ENCODE measurements at places on chromosomes 7 and 10.

GRCh38 chr10:6383096-6383812 is 180.5 kb downstream of the PFKFB3 start:
- DNase-seq = no peak

DNA sequence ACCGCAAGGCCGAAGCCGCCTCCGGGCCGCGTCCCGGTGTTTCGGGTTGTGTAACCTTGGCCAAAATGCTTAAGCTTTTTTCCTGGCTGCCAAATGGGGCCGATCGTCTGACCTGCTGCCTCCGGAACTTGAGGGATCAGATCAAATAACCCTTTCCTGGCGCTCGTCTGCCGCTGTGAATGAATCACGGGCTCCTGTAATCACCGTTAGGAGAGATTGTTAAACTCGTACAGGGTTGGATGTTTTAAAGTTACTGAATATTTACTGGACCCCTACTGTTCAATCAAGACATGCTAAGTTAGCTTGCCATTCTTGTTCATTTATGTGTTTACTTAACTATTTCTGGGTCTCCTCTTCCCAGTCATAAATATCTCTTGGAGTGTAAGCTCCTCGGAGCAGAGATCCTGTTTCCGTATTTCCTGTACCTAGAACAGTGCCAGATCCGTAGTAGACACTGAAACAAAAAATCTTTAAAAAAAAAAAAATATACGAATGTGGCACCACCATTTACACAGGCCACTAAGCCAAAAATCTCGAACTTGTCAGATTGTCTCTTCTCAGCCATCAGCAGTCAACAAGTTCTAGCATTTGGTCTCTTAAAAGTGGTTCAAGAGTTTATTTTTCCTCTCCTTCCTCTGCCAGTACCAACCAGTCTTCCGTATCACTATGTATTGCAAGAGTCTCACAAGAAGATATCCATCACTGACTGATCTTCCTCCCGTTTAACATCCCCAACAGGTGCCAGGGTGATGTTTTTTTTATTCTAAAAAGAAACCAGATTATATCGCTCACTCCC is 650 bp upstream of the TM9SF3 start:
- peak; percentile 67 for DNase-seq

DNA sequence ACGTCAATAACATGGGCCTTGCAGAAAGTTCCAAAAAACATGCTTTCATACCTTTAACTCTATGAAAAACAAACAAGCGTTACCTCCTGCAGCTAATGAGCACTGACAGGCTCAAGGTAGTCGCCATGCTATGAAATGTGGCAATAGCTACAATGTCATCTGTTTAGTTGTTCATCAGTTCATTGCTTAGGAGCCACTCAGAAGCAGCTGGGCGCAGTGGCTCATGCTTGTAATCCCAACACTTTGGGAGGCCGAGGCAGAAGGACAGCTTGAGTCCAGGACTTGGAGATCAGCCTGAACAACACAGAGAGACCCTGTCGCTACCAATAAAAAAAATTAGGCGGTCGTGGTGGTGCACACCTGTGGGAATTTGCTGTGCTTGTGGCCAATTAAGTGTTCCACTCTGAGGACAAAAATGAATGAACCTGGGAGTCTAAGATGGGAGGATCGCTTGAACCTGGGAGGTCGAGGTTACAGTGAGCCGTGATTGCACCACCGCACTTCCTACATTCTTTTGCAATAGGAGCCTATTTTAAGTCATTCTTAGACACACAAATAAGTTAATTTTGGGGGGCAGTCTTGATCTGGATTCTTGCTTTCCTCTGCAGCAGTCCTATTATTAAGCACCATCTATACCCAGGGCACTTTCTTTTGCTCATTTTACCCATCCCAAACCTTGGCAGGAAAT is 276.2 kb upstream of the KLF14 start:
- no peak for DNase-seq

- DNase-seq = no peak
Measured at GRCh38 chr7:117871401-117871777, 1.9 kb downstream of the CTTNBP2 start.

GRCh38 chr10:33657913-33658312 is 323.4 kb upstream of the NRP1 start:
- no peak for DNase-seq

GRCh38 chr7:79453266-79453557 is 255 bp downstream of the MAGI2 start:
- no peak for DNase-seq

DNA sequence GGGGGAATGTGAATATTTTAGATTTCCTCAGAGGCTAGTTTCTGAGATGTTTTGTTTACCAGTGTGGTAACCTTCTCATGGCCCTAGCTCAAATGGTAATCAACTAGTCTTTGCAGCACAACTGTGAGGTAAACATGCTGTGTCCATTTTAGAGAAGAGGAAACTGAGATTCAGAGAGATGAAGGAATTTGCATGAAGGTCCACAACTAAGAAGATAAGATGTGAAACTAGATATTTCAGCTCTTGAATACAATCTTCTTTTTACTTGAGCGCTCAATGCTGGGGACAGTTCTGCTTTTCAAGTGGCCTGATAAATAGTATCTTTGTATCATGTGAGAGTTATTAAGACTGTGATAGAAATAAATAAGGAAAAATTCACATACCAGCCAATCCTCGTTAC is 245.4 kb downstream of the AUTS2 start:
- no peak for DNase-seq

GRCh38 chr7:50475340-50475739 is 25.2 kb upstream of the FIGNL1 start:
- no peak for DNase-seq

DNA sequence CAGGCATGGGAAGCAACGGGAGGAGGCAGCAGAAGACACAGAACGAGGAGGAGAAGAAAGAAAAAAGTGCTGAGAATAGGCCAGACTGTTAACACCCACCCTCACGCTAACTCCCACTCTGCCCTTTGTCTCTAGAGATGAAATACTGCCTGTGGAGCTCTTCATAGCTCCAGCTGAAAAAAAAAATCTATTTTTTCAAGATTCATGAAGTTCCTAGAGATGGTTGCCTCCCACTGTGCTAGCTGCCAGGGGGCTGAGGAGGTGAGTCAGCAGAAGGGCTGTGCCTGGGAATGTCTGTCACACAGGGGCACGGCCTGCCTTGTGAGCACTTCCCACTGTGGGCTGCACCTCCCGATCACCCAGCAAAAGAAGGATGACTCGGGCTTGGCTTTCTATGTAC is 144.5 kb downstream of the RNF216 start:
- DNase-seq = peak; percentile 36

GRCh38 chr7:100443096-100443840 is 7.0 kb upstream of the PPP1R35 start:
- DNase-seq = no peak

- no peak for DNase-seq
Measured at GRCh38 chr7:114949231-114949630, 27.3 kb downstream of the MDFIC start.

DNA sequence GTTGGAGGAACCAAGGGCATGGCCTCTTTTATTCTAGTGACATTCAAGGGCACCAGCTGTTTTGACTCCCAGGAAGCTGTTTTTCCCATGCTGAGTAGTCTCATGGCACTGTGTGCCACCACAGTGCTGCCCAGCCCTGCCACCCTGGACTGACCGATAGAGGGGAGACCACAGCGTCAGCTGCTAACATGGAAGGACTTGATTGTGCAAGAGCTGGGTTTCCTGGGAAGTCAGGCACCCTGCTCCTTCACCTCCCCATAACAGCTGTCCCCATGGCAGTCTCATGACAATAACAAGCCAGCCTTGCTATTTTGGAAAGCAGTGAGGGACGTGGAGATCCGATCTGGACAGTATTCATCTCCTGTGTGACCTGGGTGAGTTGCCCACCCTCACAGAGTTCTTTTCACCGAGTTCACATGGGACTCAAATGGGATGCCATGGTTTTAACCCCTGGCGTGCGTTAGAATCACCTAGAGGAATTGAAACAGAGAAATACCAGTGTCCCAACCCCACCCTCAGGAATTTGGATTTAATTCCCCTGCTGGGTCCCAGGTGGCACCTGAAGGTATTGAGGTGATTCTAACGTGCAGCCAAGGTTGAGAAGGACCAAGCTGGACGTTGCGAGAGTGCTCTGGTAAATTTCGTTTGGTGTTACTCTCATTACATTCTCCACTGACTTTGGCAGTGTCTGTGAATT is 174.8 kb downstream of the CELF2 start:
- DNase-seq = no peak

DNA sequence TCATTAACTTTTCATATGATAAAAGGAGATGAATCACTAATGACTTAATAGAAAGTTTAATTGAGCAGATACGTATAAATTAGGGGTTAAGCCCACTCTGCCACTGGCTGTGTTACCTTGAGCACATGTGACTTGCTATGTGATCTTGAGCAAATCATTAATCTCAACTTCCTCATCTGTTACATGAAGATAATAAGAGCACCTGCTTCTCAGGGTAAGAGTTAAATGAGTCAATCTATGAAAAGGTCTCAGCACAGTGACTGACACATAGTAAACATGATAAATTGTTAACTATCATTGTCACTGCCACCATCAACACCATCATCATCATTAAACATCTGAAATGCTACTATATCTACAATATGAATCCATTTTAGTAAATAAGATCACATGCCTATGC is 110.8 kb downstream of the TPK1 start:
- no peak for DNase-seq
